ENCODE measurements at places on chromosomes 12 and 14. TPM values are rescaled to one million over a fixed set of nuclear protein-coding genes. Genes with fewer than 3 reads are reported as not detected.

The TPH2 gene
- total RNA-seq = not detected

The PPTC7 gene
- total RNA-seq = 9.1 TPM

The INHBC gene
- not detected for total RNA-seq

The FAM222A gene
- total RNA-seq = 0.23 TPM

The KRT75 gene
- total RNA-seq = not detected

The DHH gene
- 0.07 TPM for total RNA-seq

The EFS gene
- 15.0 TPM for total RNA-seq

The JAG2 gene
- 4.0 TPM for total RNA-seq

The ABCC9 gene
- total RNA-seq = 46.0 TPM

The PTGDR gene
- 2.6 TPM for total RNA-seq

The ALDH2 gene
- 56.9 TPM for total RNA-seq

The TMEM179 gene
- not detected for total RNA-seq

The PLEKHG7 gene
- total RNA-seq = not detected

The C12orf60 gene
- 0.59 TPM for total RNA-seq

The ACVRL1 gene
- 31.9 TPM for total RNA-seq

The KRT77 gene
- not detected for total RNA-seq

The NINJ2 gene
- 1.0 TPM for total RNA-seq

The EML5 gene
- total RNA-seq = 0.13 TPM

The LGMN gene
- 104 TPM for total RNA-seq

The APOF gene
- not detected for total RNA-seq

The LBHD2 gene
- total RNA-seq = not detected

The ZFP36L1 gene
- 54.8 TPM for total RNA-seq

The CLEC6A gene
- total RNA-seq = not detected

The PTGER2 gene
- 8.2 TPM for total RNA-seq

The CKB gene
- 27.5 TPM for total RNA-seq

The SRGAP1 gene
- 17.6 TPM for total RNA-seq

The RIN3 gene
- 6.9 TPM for total RNA-seq

The KCNJ8 gene
- 9.1 TPM for total RNA-seq

The SLC4A8 gene
- total RNA-seq = 5.4 TPM

The OR6J1 gene
- not detected for total RNA-seq

The ZNF605 gene
- 16.1 TPM for total RNA-seq

The ENDOU gene
- total RNA-seq = 0.40 TPM

The TAS2R10 gene
- 1.2 TPM for total RNA-seq

The DLGAP5 gene
- total RNA-seq = 10.2 TPM

The CD4 gene
- total RNA-seq = 0.26 TPM

The OAS1 gene
- 1.2 TPM for total RNA-seq

The POLE gene
- 18.5 TPM for total RNA-seq

The KLRC3 gene
- total RNA-seq = not detected

The SLC16A7 gene
- total RNA-seq = 27.3 TPM

The OR4K14 gene
- total RNA-seq = not detected

The KRT82 gene
- not detected for total RNA-seq

The SLC7A8 gene
- 8.0 TPM for total RNA-seq

The DMAC2L gene
- total RNA-seq = 4.2 TPM

The CBLN3 gene
- 4.2 TPM for total RNA-seq

The FBXO21 gene
- 118 TPM for total RNA-seq

The FAIM2 gene
- 3.7 TPM for total RNA-seq

The RASSF8 gene
- 149 TPM for total RNA-seq

The KRT81 gene
- total RNA-seq = 0.13 TPM

The KCNMB4 gene
- total RNA-seq = 1.6 TPM

The SYCP3 gene
- 0.33 TPM for total RNA-seq

The TAS2R50 gene
- total RNA-seq = 2.9 TPM

The ACOT6 gene
- not detected for total RNA-seq

The SERPINA4 gene
- total RNA-seq = not detected
